ENCODE measurements at places on chromosomes 7 and 10.

DNA sequence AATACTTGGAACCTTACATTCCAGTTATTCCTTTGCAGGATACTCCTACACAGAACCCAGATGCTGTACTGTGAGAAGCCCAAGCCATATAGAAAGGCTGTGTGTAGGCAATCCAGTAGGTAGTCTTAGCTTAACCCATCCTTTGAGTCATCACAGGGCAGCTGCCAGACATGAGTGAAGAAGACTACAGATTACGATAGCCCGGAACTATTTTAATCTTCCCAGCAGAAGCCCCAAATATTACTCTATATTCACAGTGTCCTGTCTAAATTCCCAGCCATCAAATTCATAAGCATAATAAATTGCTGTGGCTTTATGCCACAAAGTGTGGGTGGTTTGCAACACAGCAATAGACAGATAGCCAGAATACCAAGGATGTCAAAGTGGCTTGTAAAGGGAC lies 474.1 kb upstream of the STEAP1 start:
- no peak for DNase-seq

DNA sequence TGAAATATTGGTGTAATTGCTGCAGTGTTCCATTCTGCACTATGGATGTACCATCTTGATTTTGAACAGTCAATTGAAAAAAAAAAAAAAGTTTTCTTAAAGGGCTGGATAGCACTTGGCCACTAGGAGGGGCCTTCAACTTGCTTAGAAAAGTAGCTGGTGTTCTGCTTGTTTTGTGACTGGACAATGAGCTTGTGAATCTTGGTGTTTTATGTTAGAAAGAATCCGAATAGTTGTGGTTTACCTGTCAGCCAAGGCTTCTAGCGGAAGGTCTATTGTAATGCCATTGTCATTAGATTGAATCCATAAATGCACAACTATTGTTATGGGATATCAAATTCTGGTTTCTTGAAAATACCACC lies 77.1 kb downstream of the BMPER start:
- peak; percentile 49 for DNase-seq

GRCh38 chr10:27258838-27259812 lies 18.5 kb upstream of the ACBD5 start:
- DNase-seq = no peak

DNA sequence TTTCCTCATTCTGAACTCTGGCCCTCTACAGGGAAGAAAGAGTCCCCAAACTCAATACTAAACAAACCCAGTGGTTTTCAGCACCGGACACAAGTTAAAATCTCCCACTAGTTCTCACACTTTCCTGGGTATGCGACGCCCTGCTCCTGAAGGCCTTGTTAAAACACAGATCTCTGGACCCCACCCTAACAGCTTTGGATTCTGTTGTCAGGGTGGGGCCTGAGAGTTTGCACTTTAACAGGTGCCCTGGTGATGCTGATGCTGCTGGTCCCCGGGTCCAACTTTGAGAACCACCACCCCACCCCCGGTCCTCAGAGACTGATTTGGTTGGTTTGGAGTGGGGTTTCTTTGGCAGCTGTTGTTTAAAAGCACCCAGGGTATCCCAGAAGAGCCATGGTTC lies 61.6 kb downstream of the CHST3 start:
- no peak for DNase-seq

- no peak for DNase-seq
Measured at GRCh38 chr10:31030260-31030659, 1.4 kb downstream of the ZNF438 start.

DNA sequence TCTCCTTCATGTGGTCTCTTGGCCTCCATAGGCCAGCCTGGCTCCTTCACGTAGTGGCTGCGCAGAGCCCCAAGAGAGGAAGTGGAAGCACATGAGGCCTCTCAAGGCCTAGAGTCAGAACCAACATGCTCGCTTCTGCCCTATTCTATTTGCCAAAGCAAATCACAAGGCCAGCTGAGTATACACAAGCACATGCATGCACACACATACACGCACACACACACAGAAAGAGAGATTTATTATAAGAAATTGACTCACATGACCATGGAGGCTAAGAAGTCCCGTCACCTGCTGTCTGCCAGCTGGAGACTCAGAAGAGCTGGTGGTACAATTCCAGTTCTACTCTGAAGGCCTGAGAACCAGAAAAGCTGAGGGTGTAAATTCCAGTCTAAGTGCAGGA lies 64.3 kb upstream of the NRP1 start:
- no peak for DNase-seq

DNA sequence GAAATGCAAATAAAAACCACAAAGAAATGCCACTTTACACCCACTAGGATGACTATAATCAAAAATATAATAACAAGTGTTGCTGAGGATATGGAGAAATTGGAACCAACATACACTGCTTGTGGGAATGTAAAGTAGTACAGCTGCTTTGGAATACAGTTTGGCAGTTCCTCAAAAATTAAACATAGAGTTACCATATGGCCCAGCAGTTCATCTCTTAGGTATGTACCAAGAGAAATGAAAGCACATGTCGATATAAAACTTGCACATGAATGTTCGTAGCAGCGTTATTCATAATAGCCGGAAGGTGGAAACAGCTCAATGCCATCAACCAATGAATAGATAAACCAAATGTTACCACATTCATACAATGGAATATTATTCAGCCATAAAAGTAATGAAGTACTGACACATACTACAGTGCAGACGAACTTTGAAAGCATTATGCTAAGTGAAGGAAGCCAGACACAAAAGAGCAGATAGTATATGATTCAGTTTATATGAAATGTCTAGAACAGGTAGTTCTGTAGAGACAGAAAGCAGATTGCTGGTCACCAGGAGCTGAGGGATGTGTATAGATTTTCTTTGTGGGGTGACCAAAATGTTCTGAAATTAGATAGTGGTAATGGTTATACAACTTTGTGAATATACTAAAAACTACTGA lies 12.4 kb downstream of the BCAP29 start:
- peak; percentile 76 for DNase-seq

GRCh38 chr10:69456880-69457693 lies 5.8 kb downstream of the TSPAN15 start:
- DNase-seq = no peak

DNA sequence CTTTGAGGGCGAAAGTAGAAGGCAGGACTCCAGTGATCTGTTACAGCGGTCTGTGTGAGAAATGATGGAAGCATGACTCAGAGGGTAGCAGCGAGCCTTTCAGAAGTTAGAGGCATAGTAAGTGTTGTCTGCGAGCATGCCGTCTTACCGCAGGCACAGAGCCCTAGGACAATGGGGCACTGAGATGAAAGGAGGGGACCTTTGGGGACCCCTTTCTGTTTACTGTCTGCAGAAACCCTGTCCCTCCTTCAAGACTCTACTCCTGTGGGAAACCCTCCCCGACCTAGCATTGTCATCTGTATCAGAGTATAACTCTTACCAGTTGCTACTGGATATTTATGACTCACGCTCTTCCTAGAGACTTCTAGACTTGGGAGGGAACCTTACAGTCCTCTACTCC lies 87.2 kb upstream of the AGK start:
- no peak for DNase-seq

GRCh38 chr7:113394856-113395255 lies 276.5 kb upstream of the SMIM30 start:
- DNase-seq = no peak

DNA sequence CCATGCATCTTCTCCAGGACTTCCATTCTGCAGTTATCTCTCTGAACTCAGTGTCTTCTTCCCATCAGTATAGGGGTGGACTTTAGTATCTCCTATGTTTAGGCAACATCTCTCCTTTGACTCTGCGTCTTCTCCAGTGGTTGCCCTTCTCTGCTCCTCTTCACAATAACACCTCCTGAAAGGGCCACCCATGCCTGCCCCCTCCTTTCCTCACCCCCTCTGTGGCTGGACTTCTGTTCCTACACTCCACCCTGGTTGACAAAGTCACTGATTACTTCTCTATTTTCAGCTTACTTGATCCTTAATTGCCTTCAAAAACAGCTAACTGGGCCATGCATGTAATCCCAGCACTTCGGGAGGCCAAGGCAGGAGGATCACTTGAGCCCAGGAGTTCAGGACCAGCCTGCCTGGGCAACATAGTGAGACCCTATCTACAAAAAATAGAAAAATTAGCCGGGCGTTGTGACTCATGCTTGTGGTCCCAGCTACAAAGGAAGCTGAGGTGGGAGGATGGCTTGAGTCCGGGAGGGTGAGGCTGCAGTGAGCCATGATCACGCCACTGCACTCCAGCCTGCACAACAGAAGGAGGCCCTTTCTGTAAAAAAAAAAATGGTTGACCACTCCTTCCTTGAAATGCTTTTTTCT lies 13.7 kb downstream of the SRGN start:
- DNase-seq = no peak

DNA sequence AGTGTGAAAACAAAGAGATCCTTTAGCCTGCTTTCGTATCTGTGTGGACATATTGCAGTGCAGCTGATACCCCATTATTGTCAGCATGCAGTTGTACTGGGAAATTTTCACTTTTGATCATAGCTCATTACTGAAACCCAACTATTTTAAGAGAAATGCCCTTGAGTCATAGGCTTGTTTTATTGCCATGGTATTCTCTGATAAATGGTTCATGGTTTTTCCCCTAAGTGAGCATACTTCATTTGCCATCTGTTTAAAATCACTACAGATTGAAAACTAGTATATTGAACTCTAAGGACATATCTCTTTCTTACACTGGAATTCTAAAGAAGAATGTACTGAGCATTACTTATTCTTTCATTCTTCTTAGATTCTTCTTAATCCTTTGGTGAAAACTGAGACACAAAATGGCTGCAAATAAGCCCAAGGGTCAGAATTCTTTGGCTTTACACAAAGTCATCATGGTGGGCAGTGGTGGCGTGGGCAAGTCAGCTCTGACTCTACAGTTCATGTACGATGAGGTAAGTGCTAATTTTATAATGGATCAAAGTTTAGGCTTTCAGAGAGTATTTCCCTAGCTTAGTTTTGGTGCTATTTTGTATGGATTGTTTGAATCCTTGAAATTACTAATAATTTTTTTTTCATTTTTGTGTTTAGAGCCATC lies 63.0 kb downstream of the RALA start:
- DNase-seq = peak; percentile 66

- DNase-seq = no peak
Measured at GRCh38 chr10:127935071-127935561, 28.2 kb downstream of the PTPRE start.

GRCh38 chr10:84196083-84196482 lies 1.7 kb downstream of the CDHR1 start:
- no peak for DNase-seq

DNA sequence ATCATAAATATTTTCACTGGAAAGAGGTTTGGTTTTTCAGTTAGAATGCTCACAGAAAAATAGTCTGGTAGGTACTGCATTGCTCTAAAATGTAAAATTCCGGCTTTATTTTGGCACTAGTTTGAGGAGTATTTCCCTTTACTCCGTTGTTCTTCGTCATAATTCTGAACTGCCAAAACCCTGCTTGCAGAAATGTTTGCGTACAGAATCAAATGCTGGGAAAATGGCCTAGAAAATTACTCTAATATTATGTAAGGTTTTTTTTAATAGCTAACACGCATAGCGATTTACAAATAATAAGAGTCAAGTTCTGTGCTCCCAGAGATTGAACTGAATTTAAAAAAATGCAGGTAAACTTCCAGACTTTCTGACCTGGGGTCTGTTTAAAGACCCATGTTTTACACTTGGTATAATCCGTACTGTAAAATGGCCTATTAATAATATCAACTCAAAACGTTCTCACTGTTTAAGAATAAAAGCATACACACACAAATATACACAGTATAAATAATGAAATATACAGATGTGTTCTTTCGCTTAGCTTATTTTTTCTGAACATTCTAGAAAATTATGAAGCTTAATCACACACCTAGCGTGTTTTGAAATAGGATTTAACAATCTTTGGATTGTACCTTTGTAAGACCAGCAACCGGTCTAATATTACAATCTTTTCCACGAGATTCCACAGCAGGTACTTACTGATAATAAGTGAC lies 23.5 kb upstream of the ANLN start:
- DNase-seq = no peak

DNA sequence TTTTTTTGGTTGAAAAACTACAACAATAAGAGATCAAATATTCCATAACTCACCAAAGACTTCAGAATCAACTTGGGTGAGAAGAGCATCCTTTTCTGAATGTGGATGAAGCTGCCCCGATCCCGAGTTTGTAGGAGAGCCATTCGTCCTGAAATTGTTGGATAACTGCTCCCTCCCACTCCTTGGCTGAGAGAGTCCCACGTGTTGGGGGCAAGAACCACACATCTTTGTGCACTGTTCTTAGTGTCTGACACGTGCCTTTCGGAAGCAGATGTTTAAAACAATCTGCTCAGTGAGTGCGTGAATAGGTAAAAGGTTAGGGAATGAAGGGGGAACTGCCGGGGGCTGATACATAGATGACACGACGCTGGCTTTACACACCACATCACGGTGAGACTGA lies 575.7 kb downstream of the PTPRN2 start:
- no peak for DNase-seq

DNA sequence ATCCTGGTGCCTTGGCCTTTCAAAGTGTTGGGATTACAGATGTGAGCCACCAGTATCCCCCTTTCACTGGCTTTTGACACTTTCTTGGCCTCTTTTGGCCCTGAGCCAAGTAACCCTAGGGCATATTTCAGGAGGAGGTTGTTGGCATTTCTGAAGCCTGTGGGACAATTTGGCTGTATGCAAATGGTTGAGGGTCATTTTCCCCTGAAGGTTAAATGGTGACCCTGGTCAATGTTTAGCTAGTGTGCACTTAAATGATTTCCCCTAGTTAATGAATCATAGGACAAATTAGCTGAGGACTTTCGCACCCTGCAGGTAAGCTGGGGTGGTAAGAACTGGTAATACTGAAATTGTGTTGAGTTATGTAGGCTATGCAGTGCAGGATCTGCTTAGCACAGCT lies 660.5 kb downstream of the LRMDA start:
- DNase-seq = no peak

GRCh38 chr10:92550924-92551323 lies 23.0 kb downstream of the IDE start:
- no peak for DNase-seq

GRCh38 chr7:132084776-132085388 lies 491.4 kb downstream of the PLXNA4 start:
- DNase-seq = peak; percentile 22

DNA sequence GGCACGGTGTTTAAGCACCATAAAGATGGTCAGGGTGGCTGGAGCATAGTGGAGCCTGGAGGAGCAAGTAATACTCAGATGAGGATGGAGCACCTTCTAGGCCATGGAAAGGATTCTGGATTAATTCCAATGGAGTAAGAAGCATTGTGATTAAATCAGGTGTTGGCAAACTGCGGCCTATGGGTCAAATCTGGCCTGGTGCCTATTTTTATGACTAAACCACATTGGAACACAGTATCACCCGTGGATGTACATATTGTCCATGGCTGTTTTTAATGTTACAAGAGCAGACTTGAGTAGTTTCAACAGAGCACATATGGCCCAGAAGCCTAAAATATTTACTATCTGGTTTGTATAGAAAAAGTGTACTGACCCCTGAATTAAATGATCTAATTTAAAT lies 49.9 kb upstream of the TMEM248 start:
- no peak for DNase-seq

- DNase-seq = peak; percentile 77
Measured at GRCh38 chr7:38374507-38374906, 101.1 kb upstream of the TARP start.
